ENCODE measurements at places on chromosomes 4 and X.

- no peak for DNase-seq
Observed at GRCh38 chr4:19486400-19486799, 765.3 kb upstream of the SLIT2 start.

DNA sequence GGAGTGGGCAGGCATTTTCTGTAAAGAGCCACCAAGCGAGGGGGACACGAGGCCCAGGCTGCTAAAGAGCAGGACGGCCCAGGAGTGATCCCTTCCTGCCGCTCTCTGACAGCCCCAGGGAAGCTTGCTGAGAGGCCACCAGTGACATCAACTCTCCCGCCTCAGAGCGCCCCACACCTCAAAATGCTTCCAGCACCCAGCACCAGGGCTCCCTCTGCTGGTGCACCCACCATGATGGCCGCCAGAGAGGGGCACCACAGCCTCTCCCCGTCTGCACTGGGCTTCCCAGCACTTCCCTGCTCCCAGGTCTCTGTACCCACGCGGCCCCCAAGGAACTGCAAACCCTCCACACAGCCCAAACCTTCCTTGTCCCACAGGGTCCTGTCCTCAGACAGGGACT is 40.4 kb downstream of the GAK start:
- no peak for DNase-seq

DNA sequence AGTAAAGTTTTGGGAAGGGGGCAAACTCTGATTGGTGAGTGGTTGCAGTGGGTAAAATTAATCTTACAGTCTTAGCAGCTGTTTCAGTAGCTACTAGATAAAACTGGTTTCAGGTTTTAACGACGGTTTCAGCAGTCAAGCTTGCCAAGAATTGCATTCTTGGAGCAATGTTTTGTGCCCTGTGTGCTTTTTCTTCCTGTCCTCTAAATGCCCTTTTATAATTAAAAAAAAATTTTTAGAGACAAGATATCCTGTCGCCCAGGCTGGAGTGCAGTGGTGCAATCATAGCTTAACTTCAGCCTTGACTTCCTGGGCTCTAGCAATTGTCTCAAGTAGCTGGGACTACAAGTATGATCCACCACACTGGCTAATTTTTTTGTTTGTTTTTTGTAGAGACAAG is 6.3 kb upstream of the PPEF2 start:
- DNase-seq = no peak

GRCh38 chr4:184310171-184310567 is 92.5 kb upstream of the ENPP6 start:
- no peak for DNase-seq

DNA sequence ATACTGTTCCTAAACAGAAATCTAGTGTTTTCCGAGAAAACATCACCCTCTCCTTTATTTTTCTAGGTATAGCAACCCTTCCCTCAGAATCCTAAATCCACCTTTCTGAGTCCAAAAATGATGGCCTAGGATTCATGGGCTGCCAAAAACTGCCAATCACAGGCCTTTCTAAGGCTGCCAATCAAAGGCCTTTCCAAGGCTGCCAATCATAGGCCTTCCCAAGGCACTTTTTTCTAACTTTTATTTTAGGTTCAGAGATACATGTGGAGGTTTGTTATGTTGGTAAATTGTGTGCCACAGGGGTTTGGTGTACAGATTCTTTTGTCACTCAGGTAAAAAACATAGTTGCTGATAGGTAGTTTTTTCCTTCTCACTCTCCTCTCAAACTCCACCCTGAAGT is 673.7 kb downstream of the FAT4 start:
- no peak for DNase-seq

DNA sequence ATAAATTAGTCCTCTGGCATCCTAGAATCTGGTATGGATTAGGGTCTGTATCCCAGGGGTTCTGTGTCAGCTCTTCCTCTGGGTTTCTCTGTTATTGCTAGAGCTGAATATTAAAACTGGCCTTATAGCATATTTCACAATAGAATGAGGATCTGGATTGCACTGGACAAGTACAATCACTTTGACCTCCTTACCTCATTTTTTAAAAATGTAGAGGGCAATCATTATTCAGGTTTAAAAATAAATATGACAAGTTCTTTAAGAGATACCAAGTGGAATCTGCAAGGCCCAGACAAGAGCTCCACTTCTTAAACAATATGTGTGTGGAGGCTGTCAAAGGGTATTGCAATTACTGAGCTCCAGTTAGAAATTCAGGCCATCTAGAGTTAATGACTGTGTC is 1.4 kb downstream of the PALLD start:
- DNase-seq = no peak

GRCh38 chr4:99664716-99665115 is 7.1 kb upstream of the C4orf54 start:
- no peak for DNase-seq

Data from stimulated activated CD4-positive, alpha-beta T cell treated with anti-CD3 and anti-CD28 coated beads, Interleukin-1b, Interleukin-23, amount 100 ng/mL, for 1 hour (primary cell).